ENCODE measurements at places on chromosomes 1 and 21.

DNA sequence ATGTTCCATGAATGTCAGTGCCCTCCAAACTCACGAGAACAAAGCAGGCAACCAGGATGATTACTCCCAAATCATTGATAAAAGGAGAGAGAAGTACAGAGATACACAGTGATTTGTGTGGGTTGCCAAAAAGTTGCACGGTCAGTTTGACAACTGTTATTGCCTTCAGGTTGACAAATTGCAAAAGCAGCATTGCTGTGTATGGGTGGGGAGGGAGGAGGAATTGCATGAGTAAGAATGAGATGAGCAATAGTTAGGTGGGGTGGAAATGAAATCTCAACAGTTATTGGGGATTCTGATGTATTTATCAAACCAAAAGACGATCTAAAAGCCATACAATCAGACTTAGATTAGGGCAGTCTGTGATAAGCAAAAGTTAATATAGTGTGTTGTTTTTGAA, 93.7 kb downstream of the NTMT2 start:
- DNase-seq, result no peak

DNA sequence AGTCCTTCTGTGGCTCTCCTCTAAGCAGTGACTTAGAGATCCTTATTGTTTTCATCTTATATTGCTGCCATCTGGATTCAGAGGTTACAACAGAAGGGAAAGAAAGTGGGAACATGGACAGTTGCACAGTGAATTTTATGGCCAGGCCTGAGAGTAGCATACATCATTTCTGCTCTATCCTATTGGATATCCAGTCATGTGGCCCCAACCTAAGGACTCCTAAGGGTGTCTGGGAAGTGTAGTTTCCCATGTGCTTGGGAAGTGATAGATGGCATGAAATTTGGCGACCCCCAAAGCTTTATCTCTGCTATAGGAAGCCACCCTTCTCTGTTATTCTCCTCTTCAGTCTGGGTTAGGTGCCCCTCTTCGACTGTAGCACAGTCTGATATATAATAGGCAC, 51.9 kb downstream of the CDC7 start:
- DNase-seq, result no peak

GRCh38 chr1:215241451-215241850, 158.9 kb downstream of the KCNK2 start:
- DNase-seq, result no peak

DNA sequence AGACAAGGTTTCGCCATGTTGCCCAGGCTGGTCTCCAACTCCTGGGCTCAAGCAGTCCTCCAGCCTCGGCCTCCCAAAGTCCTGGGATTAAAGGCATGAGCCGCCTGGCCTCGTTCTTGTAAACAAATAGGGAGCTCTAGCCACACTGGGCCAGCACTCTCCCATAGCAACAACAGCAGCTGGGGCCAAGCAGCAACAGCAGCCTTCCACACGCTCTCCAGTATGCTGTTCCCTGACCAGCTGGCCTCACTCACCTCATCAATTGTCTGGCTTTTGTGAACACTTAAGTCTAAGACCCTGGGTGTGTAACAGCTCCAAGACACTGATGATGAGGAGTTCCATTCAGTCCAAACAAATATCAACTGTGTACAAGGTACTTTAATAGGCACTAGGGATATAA, 16.9 kb upstream of the GLIS1 start:
- no peak for DNase-seq

DNA sequence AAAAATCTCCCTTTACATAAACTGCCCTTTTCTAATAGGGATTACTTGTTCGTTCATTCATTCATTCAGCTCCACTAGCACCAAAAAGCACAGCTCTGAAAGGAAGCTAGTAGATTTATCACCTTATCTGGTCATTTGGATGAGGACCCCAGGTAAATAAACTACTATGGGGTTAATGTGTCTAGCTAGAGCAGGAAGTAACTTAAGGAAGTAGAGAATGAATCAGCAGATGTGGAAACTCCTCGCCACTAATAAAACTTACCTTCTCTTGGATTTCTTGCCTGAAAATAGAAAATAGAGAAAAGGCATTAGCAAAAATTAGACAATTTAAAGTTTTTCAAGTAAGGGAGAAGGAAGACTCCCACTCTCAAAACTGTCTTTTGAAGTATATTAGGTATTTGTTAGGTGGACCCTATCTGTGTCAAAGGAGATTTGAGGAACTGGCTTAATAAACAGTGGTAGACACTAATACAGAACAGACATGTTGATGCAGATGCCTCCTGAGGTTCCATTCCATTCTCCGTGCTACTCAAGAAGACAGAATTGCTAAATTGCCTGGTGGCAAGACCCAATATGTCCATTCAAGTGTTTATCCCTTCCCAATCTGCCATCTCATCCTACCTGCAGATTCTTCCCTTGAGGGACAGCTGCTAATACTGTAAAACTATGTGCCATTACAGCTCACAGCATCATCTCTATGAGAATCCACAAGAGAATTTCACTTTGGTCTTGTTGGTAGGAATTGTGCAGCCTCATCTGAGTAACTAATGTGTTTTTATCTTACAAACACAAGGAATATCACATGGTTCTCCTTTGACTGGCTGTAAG, 14.9 kb downstream of the SELL start:
- no peak for DNase-seq

Measured in central memory CD4-positive, alpha-beta T cell (primary cell).